Renal pelvis (tissue), 12 donors: ENCODE measurements at places on chromosomes 3 and 15.
A peak's percentile ranks its signal among the peaks of the same experiment; 100 is the strongest.

GRCh38 chr3:14152233-14152962 lies 26.0 kb downstream of the XPC start:
- no peak for DNase-seq

DNA sequence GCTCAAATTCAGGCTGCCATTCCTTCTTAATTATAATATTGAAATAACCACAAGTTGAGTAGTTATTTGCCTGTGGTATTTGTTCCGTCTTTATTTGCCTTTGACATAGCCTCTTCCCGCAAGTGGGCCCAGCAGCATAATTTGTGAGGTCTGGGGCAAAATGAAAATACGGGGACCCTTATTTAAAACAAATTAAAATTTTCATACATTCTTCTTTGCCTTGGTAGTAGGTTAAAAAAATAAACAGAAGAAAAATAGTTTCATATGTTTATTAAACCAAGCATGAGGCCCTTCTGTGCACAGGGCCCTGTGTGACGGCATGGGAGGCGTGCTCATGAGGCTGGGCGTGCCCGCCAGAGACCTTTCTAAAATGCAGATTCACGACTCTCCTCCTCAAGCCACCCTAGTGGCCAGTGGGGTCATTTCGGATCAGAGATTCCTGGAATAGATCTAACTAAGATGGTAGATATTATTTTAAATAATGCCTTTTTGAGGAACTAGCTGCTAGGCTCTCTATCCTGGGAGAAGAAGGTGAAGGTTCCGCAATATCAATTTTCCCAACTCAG lies 35.4 kb downstream of the MASP1 start:
- no peak for DNase-seq

GRCh38 chr3:8536096-8537056 lies 34.8 kb downstream of the LMCD1 start:
- DNase-seq = no peak

- no peak for DNase-seq
These were observed 109.4 kb upstream of the ADPGK start for GRCh38 chr15:72892986-72893385.

DNA sequence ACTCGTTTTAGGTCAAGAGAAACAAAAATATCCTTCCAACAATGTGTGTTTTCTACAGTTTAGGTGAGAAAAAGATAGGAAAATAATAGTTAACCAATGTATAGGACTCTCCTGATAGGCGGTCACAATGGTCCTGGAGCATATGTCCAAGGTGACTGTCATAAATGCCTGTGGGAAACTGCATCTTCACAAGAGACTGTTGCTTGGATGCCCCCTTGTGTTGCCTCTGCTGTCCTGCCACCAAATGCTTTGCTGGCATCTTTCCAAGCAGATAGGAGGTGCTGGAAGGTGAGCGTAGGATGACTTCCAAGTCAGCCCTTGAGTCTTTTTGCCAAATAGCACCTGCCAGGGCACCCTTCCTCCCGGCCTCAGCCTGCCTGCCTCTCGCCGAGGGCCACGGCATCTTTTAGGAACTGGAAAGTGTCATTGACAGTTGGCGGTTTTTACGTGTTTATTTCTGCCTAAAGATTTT lies 24.1 kb upstream of the SACM1L start:
- no peak for DNase-seq

- no peak for DNase-seq
These were observed 46.3 kb downstream of the FMN1 start for GRCh38 chr15:33148129-33148751.

DNA sequence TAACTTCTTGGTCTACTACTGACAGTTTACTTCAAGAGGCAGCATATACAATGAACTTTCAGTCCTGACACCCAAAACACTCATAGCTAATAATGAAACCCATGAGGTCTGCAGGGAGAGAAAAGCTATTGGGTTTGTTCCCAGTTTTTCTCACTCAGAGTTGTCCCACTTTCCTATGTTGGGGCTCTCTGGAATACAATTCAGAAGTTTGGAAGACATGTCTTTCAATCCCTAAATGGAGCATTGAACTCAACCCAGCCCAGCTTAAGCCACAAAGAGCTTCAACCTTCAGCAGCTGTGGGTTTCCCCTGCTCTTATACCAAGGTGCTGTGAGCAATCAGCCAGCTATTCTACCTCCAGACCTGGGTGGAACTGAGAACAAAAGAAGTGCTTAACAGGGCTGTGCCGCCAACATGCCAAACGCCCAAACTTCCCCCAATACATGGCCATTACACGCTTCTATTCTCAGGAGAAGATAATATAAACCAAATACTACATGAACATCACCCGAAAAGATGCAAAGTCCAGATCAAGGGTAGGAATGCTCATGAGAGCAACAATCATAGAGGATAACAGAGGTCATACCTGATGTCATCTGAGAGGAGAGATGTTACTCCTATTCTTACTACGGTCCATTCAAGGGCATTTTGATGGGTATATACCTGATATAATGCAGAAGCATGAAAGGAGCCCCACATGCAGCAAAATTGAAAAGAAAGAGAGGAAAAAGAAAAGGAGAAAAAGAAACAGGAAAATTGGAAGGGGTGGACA lies 131.2 kb upstream of the TGFBR2 start:
- DNase-seq = no peak

DNA sequence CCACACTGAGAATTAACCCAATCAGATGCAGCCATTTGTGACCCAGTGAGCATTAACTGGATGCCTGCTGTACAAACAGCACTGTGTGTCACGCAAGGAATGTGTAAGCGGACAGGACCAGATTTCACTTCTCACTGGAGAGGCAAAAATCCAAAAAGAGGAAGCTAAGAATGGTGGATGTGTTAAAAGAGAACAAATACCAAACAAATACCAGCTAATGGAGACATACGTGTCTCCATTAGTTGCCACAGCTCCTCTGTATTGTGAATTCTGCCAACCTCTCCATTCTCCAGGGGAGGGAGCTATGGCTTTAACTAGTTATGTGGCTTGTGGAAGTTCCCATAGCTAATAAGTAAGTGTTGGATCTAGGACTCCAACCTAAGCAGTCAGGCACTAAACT lies 2.6 kb downstream of the LTF start:
- no peak for DNase-seq

DNA sequence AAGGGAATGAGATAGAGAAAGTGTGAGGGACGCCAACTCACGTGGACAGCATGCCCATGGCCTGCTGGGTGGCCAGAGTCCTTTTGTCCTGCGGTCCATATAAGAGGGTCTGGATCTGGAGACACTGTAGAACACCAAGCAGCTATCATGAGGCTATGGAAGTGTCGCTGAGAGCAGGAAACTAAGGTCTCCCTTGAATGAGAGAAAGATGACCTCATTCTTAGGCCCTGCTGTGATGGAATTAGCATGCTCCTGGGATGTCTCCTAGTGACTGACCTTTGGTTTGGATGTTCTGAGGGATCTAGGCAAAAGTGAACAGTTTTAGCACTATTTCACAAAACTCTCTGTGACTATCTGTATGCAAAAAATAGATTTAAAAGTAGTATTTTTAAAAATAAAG lies 34.4 kb downstream of the SYNM start:
- DNase-seq = no peak

DNA sequence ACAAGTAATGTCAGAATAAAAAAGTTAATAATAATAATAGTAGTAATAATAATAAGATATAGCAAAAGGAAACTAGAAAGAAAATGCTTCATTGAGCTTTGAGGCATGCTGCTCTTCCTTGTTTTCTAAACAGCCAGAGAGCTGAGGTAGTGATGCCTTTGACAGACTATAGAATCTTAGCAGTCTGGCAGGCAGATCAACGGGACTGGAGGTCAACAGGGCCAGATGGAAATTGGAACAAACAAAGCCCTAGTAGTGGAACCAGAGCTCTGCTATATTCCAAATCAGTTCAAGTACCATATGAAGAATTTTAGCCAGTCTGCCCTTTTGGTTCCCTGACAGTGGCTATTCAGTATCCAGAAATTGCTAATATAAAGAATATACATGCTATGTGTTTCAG lies 278.6 kb downstream of the NLGN1 start:
- DNase-seq = no peak

GRCh38 chr3:10756546-10756945 lies 59.5 kb upstream of the SLC6A11 start:
- no peak for DNase-seq

- peak; percentile 58 for DNase-seq
These were observed 28.9 kb upstream of the KLHL6 start for GRCh38 chr3:183584246-183584913.

- no peak for DNase-seq
These were observed 67.9 kb downstream of the APBA2 start for GRCh38 chr15:28953573-28954195.

DNA sequence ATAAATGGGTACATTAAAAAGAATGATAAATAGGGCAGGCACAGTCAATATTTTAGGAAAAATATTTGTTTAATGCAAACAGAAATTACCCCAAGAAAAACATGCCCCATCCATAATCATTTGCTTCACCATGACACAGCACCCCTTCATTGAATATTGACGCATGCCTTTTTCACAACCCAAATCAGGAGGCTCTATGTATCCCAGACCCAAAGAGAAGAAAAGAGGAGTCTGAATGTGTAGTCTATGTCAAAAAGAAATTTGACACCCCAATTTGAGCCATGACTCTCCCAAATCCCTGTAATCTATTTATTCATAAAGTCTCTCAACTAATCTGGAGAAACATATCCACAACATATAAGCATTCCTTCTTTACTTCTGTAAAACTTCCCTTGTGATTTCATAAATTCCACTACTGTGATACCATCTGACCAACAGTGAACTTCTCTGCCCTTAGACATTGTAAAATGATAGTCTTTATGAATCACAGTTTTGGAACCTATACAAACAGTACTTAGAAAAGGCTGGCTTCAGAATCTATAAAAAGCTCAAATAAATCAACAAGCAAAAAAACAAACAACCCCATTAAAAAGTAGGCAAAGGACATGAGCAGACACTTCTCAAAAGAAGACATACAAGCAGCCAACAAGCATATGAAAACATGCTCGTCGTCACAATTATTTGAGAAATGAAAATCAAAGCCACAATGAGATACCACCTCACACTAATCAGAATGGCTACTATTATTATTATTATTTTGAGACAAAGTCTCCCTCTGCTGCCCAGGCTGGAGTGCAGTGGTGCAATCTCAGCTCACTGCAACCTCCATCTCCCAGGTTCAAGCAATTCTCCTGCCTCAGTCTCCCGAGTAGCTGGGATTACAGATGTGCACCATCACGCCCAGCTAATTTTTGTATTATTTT lies 53.4 kb upstream of the XRN1 start:
- DNase-seq = no peak

DNA sequence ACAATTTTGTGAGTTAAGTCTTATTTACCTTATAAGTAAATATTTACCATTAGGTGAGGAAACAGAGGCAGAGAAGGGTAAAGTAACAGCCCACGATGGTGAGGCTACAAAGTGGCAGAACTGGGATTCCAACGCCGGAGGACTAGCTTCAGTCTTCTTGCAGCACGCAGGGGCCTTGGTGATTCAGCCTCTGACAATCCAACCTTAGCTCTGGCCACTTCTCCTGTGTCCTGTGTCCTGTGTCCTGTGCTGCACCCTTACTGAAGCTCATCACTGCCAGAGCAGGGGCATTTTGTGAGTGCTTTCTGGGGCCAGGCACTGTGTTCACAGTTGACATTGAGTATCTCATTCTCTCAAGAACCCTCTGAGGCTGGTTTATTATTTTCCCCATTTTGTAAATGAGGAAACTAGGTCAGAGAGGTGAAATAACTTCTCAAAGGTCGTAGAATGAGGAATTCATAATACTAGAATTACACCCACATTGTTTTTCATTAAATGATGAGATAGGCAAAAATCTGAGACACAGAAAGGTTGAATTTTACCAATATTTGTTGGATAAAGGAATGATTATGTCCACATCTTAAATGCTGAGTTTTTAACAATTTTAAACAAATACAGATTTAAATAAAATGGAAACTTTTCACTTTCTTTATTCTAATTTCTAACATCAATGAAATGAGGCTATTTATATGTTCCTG lies 215.9 kb downstream of the BBX start:
- DNase-seq = no peak

- no peak for DNase-seq
These were observed 270.5 kb upstream of the P2RY1 start for GRCh38 chr3:152564459-152564858.

GRCh38 chr3:14989943-14990779 lies 42.8 kb downstream of the NR2C2 start:
- peak; percentile 10 for DNase-seq

DNA sequence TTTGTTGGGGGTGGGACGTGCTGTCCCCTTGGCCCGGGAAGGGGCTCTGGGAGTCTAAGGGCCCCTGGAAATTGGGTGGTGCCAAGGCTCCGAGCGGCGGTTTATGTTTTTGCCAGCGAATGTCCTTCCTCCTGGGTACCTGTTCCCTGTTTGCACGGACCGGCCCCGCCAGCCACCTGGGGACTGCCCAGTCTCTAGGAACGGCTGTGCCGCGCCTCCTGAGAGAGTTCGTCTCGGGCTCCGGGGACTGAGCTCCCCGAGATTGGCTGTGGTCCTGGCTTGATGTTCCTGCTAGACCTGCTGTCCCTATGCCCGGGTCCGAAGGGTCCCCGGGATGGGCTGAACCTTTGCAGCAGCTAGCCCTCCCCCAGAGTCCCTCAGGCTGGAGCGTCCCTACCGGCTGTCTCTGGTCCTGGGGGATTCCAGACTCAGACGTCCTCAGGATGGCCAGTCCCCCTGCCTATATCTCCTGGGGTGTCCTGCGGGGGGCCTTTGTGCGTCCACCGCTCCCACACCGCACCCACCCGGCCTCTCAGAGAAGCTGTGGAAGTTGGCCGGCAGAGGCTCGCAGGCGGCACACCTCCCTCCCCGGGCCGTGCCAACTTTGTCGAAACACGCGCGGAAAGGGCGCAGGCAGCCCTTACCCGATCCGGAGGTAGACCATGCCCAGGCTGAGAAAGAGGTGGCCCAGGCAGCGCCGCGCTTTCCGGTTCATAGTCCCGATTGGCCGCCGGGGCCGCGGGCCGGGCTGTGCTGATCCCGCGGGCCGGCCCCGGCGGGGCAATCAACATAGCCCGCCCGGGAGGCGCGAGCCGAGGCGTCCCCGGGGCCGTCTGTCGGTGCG lies 547 bp downstream of the WNT7A start:
- no peak for DNase-seq

- DNase-seq = no peak
These were observed 81.4 kb downstream of the TM4SF4 start for GRCh38 chr3:149555927-149556326.

- DNase-seq = no peak
These were observed 5.3 kb downstream of the SNUPN start for GRCh38 chr15:75620058-75620820.

DNA sequence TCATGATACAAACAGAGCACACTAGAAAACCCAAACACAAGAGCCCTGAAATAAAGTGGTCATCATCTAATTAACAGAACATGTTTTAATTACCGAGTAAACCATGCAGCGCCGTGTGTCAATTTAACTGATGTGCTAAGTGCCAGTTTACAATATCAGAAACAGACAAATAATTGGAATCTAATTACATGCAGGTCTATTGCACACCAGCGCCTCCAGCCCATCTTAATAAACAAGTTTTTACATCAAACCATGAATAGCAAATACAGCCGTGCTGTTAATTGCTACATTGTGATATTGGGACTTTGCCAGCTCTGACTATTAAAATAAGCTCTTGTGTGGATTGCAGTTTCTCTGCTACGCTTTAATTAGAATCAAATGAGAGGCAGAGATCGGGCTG lies 510.2 kb upstream of the MDFIC2 start:
- no peak for DNase-seq

GRCh38 chr3:111811811-111812210 lies 47.3 kb upstream of the PHLDB2 start:
- DNase-seq = no peak
